ENCODE measurements at places on chromosomes 3 and 15.
A peak's percentile ranks its signal among the peaks of the same experiment; 100 is the strongest.

- no peak for DNase-seq
Observed at GRCh38 chr3:10918011-10918410, 74.5 kb upstream of the SLC6A1 start.

DNA sequence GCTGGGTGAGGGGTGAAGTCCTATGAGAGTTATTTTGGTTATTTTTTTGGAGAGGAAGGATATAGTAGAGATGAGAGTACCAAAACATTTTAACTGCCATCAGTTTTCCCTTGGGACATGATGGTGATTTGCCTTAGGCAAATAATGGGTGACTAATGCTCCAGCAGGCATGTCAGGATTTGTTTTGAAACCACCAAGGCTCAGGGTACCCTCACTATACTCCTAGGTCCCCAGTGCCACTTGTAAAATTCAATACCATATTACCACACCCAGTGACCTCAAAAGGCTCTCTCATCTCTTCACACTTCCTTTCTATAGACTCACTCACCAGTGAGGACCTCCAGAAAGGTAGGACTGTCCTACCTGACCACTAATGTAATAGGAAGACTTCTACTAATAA, 83.6 kb downstream of the WDR72 start:
- no peak for DNase-seq

GRCh38 chr3:98786364-98787006, 23.3 kb downstream of the ST3GAL6 start:
- DNase-seq = no peak

- no peak for DNase-seq
Observed at GRCh38 chr3:183554377-183554776, 1.1 kb downstream of the KLHL6 start.

DNA sequence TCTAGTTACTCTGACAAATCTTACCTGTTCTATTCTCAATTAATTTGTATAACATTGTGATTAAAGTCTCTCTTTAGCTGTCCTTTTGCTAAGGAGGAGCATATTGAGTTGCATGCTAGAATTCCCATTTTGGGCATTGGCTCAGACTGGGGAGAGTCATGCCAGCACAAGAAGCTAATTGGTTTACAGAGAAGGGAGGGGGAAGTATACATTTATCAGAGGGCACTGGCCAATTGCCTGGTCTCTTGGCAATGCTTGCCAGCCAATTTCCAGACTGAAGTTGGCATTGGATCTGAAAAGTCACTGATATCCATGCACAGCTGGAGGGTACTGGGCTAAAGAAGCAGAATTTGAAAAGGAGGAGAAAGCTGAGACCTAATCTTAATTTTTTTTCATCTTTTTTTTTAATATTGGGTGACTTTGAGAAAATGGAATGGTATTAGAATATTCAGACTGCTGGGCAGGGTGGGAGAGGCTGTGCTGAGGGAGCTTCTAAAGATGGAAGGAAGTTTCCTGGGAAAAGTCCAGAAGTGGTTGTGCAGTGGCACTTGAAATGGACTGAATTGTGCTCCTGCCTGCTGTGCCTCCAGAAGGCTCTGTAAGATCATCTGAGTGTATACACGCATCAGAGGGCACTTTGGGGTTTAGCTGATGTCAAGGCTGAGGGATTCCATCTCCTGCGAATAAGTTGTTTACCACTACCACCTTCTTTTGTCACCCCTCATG, 365.2 kb upstream of the DPH6 start:
- DNase-seq = no peak

DNA sequence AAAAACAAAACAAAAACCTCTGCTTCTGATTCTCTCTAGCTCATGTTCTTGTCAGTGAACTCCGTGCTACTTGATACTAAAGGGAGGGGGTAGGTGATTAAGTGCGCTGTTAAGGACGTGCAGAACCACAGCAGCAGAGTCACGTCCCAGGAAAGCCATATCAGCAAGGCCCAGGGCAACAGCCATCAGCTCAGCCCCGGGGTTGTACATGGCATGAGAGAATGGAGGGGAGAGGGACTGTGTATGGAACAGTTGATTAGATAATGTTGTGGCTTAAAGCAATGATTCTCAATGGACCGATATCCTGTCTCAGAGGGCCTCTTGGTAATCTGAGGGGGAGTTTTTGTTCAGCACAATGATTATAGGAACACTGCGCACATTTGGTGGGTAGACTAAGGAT, 27.6 kb downstream of the C2CD4A start:
- DNase-seq = no peak

DNA sequence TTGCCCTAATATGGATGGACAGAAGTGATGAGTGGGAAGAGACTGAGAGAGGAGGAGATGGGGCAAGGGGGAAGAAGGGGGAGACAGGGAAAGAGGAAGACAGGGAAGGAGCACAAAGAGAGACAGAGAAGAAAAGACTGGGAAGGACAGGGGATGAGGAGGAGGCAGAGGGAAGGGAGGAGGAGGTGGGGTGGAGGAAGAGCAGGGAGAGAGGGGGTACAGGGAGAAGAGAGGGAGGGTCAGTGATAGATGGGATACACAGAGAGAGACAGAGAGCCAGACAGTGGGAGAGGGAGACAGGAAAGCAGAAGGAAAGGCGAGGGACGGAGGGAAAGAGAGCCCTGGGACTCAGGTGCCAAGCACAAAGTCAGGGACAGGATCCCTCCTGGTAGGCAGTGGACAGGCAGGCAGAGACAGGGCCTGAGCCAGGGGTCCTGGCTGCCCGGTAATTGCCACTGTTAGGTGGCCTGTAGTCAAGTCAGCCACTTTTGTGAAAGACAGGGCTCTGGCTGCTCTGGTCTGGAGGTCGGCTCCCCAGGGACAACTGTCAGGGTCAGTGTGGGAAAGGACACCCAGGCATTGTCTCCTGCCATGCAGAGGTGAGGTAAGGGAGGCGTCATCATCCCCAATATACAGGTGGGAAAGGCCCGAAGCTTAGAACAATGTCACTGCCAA, 9.8 kb downstream of the VILL start:
- DNase-seq = no peak

DNA sequence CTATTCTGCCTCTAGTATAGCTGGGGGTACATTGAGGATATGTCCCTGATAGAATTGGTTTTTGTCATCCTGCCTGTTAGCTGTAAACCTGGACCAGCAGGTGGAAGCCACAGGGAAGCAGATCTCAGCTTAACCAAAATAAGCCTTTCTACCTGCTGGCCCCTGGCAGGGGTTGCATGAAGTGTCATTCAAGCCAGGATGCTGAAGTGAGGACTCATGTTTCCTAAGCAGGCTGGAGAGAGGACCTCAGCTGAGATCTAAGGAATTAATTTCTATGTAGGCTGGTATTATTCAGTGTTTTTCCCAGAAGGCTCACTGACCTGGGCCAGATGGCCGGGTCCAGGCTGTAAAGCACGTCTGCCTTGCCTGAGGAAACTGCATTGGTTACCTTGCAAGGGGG, 128.9 kb downstream of the MEGF11 start:
- DNase-seq = no peak

DNA sequence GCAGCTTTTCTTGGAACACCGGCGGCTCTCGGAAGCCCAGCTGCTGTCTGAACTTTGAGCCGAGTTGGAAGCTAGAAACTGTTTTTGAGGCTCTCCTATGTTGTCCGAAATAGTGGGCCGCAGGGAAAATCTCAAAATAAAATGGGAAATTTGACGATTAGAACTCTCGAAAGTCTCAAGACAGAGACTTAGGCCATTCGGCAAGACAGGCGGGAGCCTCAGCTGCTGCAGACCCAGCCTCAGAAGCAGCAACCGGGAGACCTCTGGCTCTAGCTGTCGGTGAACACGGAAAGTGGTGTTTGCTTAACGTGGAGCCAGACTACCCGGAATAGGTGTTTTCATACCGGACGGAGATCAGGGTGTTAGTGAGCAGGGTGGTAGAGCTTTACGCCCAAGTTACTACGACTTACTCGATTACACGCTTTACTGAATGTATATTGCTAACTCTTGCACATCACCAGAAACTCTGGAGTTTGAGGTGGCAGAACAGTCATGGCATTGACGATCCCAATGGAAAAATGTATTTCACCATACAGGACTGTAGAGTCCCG, 357 bp upstream of the MAN2C1 start:
- DNase-seq = no peak

GRCh38 chr3:37202035-37202434, 27.7 kb upstream of the LRRFIP2 start:
- DNase-seq = no peak

DNA sequence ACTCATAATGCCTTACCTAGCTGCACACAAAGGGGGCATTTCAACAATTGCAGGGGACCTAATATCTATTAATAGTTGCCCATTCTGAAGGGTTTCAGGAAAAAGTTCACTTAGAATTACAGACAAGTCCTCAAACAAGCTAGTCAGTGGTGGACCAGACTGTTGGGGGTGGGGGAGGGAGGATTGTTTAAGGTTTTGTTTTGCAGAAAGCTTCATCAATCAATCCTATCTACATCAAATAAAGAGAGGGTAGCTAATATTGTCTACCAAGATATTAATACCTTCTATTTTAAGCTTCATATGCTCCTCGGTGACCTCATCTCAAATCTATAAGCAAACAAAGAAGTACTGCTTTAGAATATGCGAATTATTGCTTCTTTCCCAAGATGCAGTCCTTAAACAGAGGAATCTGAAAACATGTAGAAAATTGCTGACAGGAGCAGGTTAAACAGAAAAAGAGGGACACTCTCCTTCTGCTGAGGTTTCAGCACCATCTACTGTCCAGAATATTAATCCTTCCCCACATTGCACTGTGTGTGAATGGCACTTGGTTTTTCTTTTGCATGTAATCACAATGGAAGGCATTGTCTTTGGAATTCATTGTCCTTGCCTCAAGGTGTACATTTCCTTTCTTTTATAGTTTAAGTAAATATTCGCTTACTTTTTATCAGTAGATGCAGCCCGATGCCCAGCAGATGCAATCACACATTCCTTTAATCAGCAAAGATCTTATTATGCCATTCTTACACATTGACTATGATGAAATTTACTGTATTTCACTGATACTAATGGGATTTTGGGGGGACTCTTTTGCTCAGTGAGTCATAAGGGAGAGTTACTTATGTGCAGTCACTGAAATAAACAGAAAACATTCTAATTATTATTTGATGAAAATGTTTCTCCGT, 94.7 kb downstream of the IL5RA start:
- DNase-seq = no peak

- DNase-seq = no peak
Observed at GRCh38 chr15:74384881-74385643, 17.6 kb upstream of the CYP11A1 start.

- no peak for DNase-seq
Observed at GRCh38 chr3:8236264-8236663, 265.4 kb upstream of the LMCD1 start.

DNA sequence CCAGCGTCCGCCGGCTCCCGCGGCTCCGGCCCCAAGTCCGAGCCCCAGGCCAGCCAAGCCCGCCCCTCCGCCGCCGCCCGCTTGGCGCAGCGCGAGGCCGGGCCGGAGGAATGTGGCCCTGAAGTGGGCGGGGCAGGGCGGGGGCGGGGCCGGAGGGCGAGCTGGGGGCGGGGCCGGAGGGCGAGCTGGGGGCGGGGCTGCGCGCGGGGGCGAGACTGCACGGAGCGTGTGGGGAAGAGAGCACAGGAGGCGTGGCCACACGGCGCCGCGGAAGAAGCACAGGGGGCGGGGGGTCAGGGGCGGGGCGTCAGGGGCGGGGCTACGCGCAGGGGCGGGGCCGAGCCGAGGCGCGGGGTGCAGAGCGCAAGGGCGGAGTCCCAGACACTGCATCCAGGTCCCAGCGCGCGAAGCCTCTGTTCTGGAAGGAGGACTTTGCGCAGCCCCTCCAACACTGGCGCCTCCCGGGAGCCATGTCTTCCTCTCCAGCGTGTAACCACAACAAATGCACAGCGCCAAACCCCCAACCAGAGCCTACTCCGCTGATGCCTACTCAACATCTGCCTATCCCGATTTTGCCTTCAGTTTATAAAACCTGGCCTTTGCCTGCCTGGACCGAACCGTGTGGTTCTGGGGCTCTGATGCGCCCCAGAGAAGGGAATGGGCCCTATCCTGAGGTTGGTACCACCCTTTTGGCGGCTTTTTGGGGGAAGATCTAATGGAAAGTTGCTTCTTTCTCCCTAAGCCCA, 105.5 kb downstream of the IQSEC1 start:
- peak; percentile 85 for DNase-seq

- DNase-seq = no peak
Observed at GRCh38 chr15:74208901-74209559, 6.4 kb upstream of the STRA6 start.

- no peak for DNase-seq
Observed at GRCh38 chr15:56901931-56902330, 16.5 kb upstream of the TCF12 start.

All from activated CD4-positive, alpha-beta T cell treated with anti-CD3 and anti-CD28 coated beads for 1 hour (primary cell).